ENCODE measurements at places on chromosomes 2 and 18.

- DNase-seq = no peak
These were observed 79.5 kb downstream of the FAM161A start for GRCh38 chr2:61774351-61774750.

DNA sequence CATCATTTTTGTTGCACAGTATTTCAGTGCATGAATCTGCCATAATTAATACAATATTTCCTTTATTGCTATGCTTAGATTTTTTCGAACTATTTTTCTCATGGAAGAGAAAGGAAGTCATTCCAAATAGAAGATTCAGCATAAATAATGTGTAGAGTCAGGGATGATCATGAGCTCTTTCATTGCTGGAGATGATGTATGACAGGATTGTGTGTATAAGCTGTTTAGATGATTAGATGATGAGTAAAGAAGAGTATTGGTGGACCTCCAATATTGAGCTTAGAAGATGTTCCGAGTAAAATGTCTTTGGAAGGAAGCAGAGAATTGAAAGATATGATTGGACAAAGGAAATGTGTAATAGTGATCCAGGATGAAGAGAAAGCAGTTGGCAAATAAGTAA lies 364.5 kb downstream of the PARD3B start:
- no peak for DNase-seq

DNA sequence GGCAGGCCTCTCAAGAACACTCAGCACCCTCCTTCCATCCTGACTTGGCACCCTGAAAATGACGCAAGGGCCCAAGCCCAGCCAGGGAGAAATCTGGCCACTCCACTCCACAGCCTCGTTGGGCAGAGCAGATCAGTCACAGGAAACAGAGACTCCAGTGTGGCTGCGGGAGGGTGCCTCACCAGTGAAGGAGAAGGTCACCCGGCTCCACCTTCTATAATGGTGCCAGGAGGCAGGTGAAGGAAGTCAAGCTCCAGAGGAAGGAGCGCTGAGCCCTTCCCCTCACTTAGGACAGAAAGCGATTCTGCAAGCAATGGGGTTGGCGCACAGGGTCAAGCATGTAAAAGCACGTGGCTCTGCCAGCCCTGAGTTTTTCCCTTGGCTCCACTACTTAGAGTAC lies 35.3 kb downstream of the CRACDL start:
- DNase-seq = no peak

GRCh38 chr2:58938988-58939387 lies 697.9 kb upstream of the FANCL start:
- no peak for DNase-seq

GRCh38 chr18:34933909-34934661 lies 107.1 kb upstream of the MAPRE2 start:
- no peak for DNase-seq

DNA sequence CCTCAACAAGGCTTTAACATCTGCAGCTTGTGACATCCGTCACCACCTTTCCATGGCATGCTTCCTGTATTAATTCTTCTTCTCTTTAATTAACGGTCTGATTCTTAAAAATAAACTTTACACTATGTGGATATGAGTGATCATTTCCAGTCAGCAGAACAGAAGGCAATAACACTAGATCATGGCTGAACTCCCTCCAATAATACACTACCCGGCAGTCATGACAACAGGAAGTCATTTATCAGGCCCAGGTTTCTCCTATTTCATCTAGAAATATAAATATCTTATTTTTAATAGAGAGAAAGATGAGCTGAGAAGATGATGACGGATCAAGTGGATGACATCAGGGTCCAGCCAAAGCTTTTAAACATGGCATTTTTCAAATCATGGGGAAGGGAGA lies 792.2 kb downstream of the SLC4A3 start:
- no peak for DNase-seq

GRCh38 chr2:44649381-44649780 lies 287.6 kb downstream of the CAMKMT start:
- DNase-seq = peak; percentile 28

DNA sequence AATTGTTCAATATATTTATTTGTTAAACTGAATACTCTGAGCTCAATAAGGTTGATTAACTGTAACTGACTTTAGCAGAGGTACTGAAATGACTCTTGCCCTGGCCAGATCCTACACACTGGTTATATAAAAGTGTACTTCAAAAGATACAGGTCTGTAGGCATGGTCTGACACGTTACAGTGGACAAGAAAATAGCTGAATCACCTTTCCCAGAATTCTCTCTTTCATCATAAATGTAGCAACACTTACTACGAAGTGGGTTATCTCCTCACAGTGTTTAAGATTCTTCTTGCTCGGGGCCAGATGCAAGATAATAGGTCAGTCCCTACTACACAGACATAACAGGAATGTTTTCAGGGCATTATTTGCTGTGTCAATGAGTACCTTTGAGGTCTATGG lies 107.0 kb upstream of the ZC3H15 start:
- no peak for DNase-seq

DNA sequence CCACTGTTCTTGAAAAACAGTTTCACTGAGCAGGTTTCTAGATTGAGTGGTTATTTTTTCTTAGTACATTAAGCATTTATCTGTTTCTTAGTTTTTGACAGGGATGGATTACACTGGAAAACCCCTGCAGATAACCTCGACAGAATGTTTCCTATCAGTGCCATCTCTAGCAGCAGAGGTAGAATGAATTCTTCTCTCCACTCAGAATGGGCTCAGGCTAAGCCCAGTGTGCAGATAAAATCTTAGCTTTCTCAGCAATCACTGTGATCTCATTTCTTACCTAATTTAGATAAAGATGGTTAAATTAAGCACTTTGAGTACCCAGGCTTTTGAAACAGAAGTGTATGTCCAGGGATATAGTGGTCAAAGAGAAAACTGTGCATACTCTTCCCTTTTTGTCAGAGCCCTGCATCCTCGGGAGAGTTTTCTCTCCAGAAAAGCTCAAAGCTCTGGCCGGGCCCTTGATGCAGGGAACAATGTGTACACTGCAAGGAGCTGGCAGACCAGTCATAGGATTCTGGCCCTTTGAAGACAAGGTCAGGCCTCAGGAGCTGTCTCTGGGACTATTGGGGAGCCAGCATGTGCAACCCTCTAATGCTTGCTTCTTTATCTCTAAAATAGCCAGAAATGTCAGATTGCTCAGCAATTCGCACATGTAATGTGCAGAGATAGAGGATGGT lies 10.6 kb upstream of the AKAIN1 start:
- DNase-seq = no peak

- no peak for DNase-seq
These were observed 42.2 kb upstream of the ZSWIM2 start for GRCh38 chr2:186891185-186891621.

DNA sequence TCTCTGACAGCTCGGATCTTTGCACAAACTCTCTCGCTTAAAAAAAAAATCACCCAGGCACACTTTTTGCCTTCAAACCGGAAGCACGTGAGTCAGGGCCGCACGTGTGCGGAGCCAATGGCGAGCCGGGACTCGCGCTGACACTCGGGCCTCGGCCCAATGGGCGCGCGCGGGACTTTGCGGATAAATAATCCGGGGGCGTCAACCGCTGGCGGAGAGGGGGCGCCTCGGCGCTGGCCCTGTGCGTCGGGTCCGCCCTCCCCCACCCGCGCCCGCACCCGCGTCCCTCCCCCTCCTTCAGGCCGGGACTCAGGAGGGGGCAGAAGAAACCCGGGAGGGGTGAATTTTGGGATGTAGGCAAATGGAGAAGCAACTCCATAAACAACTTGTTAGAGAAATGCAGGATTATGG lies 319 bp upstream of the EN1 start:
- DNase-seq = peak; percentile 96

- DNase-seq = peak; percentile 86
These were observed 423.3 kb downstream of the LPIN1 start for GRCh38 chr2:12169721-12170120.

- no peak for DNase-seq
These were observed 292.6 kb downstream of the FSIP2 start for GRCh38 chr2:186031229-186031628.

DNA sequence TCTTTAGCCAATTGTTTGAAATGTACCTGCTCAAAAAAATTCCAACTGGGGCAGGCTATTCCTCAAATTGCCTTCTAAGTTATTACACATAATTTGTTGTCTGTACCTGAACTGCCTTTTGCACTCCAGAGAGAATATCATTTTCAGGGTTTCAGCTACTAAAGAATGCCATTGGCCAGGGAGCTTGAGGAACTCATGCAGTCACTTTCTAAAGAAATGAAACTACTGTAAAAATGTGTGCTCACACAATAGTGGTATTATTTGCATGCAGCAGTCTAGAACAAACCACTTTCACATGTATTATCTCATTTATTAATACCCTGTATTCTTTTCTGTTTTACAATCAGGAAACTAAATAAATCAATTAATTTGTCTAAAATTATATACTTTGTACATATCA lies 152.2 kb downstream of the PID1 start:
- no peak for DNase-seq

GRCh38 chr2:217643789-217644301 lies 358.9 kb downstream of the TNS1 start:
- no peak for DNase-seq
